ENCODE measurements at places on chromosomes 2 and 18. TPM values are rescaled to one million over a fixed set of nuclear protein-coding genes. Genes with fewer than 3 reads are reported as not detected.

MYO7B gene
- total RNA-seq: 0.27 TPM

ARHGAP15 gene
- total RNA-seq: 7.2 TPM

CXCR2 gene
- 1.2 TPM for total RNA-seq

RAD51AP2 gene
- 0.18 TPM for total RNA-seq

HOXD8 gene
- total RNA-seq: 1.3 TPM

Measured in left cardiac atrium (tissue), 4 donors.